ENCODE measurements at places on chromosomes 1 and 21.

DNA sequence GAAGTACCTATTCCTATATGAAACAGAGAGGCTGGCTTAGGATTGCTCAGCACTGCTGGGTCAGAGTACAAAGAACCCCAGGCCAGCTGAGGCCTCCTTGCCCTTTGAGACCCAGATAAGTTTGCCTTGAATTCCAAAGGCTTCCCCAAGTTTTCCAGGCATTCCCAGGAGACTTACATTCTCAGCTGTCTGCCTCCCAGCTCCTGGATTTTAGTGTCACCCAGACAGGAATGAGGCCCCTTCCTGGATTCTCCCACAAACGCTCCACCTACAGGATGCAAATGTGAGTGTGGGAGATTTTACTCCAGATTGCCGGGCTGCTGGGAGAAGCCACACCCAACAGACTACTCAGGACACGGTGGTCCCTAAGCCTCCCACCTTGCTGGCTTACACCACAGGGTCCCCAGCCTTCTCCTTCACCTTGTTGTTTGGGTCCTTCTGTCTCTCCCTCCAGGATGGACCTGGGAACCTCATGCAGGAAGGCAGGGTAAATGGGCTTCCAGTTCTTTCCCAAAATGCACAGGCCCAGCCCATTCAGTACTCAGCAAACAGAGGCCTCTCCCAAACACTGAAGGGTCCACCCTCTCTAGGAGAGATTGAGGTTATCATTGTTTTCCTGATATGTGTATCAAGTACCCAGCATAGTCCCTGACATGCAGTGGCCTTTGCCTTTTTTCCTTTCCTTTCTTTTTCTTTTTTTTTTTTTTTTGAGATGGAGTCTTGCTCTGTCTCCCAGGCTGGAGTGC lies 10.6 kb downstream of the RHBG start:
- DNase-seq, result no peak

DNA sequence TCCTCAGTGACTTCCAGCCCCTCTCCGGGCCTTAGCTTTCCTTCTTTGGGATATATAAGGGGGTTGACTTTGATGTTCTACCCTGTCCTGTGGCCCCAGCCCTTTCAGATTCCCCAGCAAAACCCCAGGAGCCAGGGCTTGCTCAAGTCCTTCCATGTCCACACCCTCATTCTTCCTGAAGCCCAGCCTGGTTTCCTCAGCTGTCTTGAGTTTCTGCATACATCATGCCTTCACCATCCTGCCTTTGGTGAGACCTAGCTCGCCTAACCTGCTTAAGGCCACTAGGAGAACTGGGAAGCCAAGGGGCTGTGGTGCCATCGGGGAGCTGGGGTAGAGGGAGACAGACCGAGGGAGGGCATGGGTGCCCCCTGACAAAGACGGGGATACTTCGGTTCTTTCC lies 17.2 kb upstream of the PEF1 start:
- DNase-seq, result no peak

- DNase-seq, result no peak
These were observed 58.9 kb downstream of the ERG start for GRCh38 chr21:38439426-38439825.

DNA sequence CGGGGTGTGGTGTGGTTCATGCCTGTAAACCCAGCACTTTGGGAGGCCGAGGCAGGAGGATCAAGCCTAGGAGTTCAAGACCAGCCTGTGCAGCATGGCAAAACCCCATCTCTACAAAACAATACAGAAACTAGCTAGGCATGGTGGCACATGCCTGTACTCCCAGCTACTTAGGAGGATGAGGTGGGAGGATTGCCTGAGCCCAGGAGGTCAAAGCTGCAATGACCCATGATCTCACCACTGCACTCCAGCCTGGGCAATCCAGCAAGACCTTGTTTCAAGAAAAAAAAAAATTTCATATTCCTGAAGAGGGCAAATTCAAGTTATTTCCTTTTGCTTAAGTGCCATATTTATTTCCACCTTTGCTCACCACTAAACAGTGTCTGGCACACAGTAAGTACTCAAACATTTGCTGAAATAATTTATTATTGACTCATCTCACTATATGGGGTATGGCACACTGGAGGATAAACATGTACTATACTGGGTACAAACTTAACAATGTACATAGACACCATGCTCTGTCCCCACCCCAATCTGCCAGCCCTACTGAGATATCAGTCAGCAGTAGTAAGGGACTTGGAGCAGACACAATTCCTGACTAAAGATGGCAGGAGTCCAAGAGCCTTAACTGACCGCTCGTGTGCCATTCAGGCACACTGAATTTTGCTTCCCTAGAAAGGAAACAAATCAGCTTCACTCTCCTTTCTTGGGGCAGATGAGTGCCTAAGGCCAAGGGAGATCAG lies 15.5 kb downstream of the MEAF6 start:
- no peak for DNase-seq

DNA sequence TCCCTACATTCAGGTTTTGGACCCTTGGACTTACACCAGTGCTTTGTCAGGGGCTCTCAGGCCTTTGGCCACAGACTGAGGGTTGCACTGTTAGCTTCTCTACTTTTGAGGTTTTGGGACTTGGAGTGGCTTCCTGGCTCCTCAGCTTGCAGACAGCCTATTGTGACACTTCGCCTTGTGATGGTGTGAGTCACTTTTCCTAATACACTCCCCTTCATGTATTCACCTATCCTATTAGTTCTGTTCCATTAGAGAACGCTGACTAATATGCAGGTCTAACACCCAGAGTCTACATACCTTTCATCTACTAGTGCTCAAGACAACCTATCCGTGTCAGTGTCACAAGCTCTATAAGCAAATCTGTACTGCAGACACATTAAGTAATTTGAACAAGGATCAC lies 605.3 kb downstream of the KCNT2 start:
- no peak for DNase-seq

DNA sequence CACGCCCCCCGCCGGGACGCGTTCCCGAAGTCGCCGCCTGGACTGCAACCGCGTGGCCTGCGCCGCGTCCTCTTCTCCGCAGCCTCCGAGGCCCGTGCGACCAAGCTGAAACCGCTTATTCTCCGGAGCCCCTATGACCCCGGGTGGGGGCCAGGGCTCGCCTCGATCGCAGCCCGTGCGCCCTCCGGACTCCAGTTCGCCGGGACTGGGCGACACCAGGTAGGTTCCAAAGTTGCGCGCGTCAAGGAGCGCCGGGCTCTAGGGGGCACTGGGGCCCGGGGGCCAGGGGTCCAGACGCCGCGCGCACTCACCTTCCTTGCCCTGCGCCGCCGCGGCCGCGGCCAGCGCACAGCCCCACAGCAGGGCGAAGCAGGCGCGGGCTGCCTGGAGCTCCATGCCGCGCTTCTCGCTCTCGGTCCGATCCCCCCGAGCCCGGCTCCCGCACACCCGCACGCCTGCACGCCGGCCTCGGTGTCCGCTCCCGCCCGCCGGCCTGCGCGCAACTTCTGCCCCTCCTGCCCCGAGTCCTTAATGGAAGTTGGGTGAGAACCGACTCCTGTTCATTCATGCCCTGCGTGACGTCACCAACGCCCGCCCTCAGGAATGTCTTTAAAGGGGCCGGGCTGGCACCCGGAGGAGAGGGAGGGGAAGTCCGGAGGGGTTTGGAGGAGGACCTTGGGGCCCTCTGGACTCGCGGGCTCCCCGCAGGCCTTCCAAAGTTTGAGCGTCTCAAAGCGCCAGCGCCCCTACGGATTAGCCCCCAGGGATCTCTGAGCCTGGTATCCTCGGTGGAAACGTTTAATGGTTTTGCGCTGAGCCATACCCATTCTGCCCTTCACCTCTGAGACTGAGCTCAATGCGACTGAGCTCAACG lies at the start of gene EPHA2:
Gene EPHA2, minus strand, starts transcription at position 533 of the 874 bp plus-strand sequence. Its CDS starts 137 bp downstream, at position 396.
- DNase-seq, result peak; percentile 89

DNA sequence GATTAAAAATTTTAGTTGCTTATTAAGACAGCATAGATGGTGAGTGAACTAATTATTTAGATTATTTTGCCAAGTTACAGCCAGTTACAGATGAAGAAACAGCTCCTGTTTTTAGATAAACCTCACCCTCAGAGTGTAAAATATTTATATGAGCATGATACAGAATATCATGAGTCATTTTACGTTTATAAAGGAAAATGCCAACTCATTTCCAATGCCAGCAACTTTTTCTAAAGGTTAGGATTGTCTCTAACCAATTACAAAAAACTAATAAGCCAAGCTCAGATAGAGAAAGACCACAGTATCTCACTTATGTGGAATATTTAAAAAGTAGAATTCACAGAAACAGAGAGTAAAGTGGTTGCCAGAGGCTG lies 590.1 kb downstream of the LTN1 start:
- DNase-seq, result no peak

DNA sequence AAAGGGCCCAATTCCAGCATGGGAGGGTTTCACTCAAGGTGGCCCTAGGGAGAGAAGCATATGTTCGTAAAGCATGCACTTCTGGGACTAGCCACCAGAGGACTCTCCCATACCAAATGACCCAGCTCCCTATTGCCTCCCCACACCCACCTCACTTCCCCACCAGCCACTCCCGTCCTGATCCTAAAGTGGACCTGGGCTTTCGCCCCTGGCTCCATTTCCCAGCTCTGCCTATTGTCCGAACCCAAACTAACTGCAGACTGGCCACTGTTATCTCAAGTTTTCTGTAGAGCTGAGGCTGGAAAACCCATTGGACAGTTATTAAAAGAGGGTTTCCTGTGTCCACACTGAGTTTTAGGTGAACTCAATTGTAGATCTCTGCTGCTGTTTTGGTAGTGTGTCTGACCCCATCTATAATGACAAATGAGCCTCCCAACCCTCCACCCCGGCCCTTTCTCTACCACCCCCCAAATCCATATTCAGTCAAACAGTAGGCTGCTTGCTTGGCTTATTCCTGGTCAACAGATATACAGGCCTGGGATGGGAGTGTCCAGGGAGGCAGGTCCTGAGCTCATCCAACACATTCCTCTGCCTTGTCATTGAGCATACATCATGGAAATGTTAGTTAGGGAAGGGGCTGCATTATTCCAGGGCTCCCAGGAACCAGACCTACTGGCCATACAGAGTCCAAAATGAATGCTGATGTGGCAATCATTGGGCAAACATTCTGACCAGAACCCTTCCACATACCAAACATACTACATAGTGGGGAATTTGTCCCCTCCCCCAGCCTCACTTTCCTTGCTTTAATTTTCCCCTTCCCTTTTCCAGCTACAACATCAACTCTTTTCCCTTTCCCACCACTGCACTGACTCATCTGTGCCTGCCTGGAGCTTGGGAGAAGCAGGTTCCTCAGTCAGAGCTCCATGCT lies 59.2 kb downstream of the ABCA4 start:
- DNase-seq, result peak; percentile 26

GRCh38 chr1:110393286-110393685 lies 2.5 kb upstream of the SLC16A4 start:
- DNase-seq, result no peak

GRCh38 chr1:9849691-9850441 lies 26.1 kb upstream of the CLSTN1 start:
- no peak for DNase-seq

All from amniotic stem cell (primary cell).